ENCODE measurements at places on chromosomes 7 and 10.
A peak's percentile ranks its signal among the peaks of the same experiment; 100 is the strongest.

GRCh38 chr10:108203905-108204527 lies 1039.5 kb upstream of the SORCS1 start:
- no peak for DNase-seq
- H3K27ac ChIP-seq: no peak overlapping the region
- no peaks in the 10 kb centered on the region for H3K27me3 ChIP-seq
- no peak overlapping the region for H3K4me3 ChIP-seq
- no peaks in the 10 kb centered on the region for H3K4me1 ChIP-seq

- DNase-seq: no peak
- no peaks in the 10 kb centered on the region for H3K27me3 ChIP-seq
- no peaks in the 10 kb centered on the region for H3K4me1 ChIP-seq
- no peak overlapping the region for H3K27ac ChIP-seq
- peaks cover 20% of the 10 kb centered on the region for H3K36me3 ChIP-seq
Measured at GRCh38 chr10:71351628-71352319, 32.7 kb downstream of the SLC29A3 start.

- peak overlapping the region; percentile 20 for H3K27ac ChIP-seq
- no peak for DNase-seq
- no peaks in the 10 kb centered on the region for H3K4me1 ChIP-seq
- no peak overlapping the region for H3K4me3 ChIP-seq
- H3K27me3 ChIP-seq: no peaks in the 10 kb centered on the region
- H3K36me3 ChIP-seq: peaks cover 48% of the 10 kb centered on the region
Measured at GRCh38 chr10:114856544-114857287, 35.1 kb downstream of the FHIP2A start.

DNA sequence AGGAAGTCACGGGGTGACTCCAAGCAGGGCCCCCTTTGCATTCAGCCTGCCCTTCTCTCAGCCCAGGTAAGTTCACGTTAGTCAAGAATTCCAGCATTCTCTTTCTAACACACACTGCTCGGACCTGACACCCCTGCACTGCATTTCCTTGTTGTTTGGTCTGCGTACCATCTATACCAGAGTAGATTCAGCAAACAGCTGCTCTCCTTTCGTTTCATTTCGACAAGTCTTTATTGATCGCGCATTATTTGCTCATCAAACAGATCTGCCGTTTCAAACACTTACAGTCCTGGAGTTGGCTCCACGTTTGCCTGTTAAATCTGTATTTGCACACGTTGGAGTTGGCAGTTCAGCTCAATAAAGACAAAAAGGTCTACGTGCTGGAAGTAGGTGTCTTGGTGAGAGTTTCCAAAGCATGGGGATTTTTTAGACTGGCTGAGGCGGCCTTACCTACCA lies 495.1 kb downstream of the RPS24 start:
- no peak for DNase-seq
- no peak overlapping the region for H3K4me3 ChIP-seq
- H3K27me3 ChIP-seq: no peaks in the 10 kb centered on the region
- H3K27ac ChIP-seq: no peak overlapping the region

- peak overlapping the region; percentile 83 for H3K27ac ChIP-seq
- H3K4me3 ChIP-seq: peak overlapping the region; percentile 89
- H3K36me3 ChIP-seq: no peaks in the 10 kb centered on the region
- no peaks in the 10 kb centered on the region for H3K27me3 ChIP-seq
- peak; percentile 23 for DNase-seq
- H3K4me1 ChIP-seq: peaks cover 55% of the 10 kb centered on the region
Measured at GRCh38 chr7:87217983-87218653, 1.4 kb downstream of the TMEM243 start.

DNA sequence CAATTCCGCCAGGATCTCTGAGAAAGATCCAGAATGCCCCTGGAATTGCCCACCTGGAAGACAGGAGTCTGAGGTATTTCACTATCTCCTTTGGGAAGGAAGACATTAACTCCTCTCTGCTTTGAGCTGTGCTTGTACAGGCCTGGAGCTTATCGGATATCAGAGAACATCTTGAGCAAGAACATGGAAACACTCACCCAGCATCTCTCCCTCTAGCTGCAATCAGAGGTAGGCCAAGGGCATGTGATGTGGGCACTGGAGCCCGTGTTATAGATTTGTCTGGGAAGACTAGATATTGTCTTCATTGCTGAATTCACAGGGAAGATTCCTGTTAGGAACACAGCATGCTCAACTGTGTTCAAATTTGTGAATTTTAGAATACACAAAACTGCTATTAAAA lies 233.9 kb downstream of the PHF14 start:
- no peaks in the 10 kb centered on the region for H3K27me3 ChIP-seq
- DNase-seq: no peak
- no peak overlapping the region for H3K27ac ChIP-seq
- no peaks in the 10 kb centered on the region for H3K4me1 ChIP-seq
- H3K36me3 ChIP-seq: no peaks in the 10 kb centered on the region
- H3K4me3 ChIP-seq: no peak overlapping the region

DNA sequence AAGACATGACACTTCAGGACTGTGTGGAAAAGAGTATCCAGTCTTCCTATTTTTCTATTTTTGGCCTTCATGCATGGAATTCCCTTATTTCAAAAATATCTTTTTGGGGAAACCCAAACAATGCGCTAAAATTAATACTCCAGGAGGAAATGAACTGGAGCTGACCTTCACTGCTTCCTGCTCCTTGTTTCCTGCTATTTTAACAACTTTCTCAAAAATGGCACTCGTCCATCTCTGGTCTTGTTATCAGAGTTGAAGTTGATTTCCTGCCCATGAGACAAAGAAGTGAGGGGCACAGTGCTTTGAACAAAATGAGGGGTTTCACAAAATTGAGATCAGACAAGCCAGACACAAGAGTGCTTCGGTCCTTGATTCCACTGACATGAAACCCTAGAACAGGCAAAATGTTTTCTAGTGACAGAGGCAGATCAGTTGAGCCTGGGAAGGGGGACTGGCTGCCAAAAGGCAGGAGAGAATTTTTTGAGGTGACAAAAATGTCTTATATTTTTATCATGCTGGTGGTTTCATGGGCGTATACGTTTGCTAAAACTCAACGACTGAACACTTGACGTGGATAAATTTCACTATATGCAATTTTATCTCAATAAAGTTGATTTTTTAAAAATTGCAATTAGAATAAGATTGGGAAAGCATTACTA lies 193.2 kb downstream of the CREB5 start:
- no peaks in the 10 kb centered on the region for H3K36me3 ChIP-seq
- no peaks in the 10 kb centered on the region for H3K27me3 ChIP-seq
- H3K27ac ChIP-seq: no peak overlapping the region
- no peaks in the 10 kb centered on the region for H3K4me1 ChIP-seq

GRCh38 chr7:132386201-132386681 lies 190.0 kb downstream of the PLXNA4 start:
- no peaks in the 10 kb centered on the region for H3K4me1 ChIP-seq
- no peak overlapping the region for H3K4me3 ChIP-seq
- H3K27ac ChIP-seq: no peak overlapping the region
- no peak for DNase-seq
